NCI-H146 (cell line): ENCODE measurements at places on chromosomes 11 and 22.
A peak's percentile ranks its signal among the peaks of the same experiment; 100 is the strongest.

DNA sequence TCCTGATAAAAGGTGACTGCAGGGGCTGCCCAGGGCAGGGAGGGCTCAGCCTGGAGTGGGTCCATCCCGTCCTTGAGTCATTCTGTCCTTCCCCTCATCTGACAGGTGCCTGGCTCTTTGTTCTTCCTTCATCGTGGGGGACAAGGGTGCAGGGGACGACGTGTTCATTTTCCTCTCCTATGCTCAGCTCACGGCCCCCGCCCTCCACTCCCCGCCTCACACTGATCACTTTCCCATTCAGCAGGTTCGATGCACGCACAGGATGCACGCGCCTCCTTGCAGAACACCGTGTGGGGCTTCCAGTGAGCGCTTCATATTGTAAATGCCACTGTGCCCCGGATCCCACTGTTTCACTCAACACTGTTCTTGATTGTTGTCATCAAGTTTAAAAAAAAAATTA, 32.7 kb upstream of the SHANK2 start:
- DNase-seq, result no peak

DNA sequence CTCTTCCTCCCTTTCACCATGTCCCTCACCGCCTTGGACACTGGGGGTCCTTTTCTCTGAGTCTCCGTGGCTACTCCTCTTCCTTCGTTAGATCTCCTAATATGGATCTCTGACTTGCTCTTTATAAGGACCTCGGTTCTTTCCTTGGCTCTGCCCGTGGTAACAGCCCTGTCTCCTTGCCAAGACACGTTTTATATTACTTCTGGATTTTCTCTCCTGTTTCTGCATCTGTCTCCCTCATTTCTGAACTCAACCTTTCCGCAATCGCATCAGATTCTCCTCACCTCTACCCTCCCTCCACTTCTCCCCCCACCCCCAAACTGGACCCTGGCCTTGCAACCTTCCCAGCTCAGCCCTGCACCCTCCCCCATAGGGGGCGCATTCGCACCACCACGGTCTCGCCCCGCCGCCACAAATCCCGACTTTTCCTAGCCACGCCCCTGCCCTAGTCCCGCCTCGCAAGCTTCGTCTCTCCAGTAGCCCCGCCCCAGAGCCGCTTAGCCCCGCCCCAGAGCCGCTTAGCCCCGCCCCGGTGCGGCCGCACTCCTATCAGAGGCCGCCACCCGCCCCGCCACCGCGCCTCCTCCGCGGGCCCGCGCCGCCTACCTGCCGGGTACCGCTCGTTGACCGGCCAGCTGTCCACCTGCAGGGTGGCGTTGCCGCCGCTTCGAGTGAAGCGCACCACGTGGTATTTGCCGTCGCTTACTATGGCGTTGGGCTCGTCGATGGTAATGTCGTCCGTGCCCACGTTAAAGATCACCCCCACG, 39.0 kb downstream of the SLC22A12 start:
- no peak for DNase-seq

DNA sequence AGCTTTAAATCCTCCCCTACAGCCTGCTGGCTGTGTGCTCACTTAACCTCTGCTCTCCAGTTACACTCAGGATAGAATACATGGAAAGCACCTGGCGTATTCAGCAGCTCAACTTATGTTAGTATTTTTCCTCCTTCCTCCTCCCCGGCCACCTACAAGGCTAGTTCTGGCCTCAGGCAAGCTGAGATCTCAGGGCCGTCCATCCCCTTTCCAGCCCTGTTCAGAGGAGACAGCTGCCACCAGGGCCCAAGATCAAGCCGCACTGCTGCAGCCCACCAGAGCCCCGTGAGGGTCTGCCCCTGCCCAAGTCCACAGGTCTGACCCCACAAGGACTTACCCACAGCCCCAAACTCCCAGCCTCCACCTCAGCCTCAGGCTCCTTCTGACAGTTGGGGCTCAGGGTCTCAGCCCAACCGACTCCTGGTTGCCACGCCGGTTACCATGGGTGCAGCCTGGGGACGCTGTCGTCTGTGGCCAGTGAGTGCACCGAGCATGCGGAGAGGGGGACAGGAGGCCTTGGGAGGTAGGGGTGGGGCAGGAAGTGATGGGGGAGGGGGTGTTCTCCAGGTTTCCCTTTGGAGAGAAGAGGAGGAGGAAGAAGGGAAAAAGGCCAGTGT, at the start of gene C11orf16:
Gene C11orf16 (minus strand): TSS at position 384 of the 617 bp plus-strand sequence. CDS start 639 bp downstream, outside the sequence.
- DNase-seq, result peak; percentile 38

GRCh38 chr11:91299980-91300379, 924.6 kb upstream of the FAT3 start:
- DNase-seq, result no peak

- peak; percentile 59 for DNase-seq
These were observed 2.9 kb upstream of the SGSM1 start for GRCh38 chr22:24803064-24803542.

- no peak for DNase-seq
These were observed 170.2 kb downstream of the ST3GAL4 start for GRCh38 chr11:126525702-126526101.

- DNase-seq, result no peak
These were observed 121.7 kb downstream of the SGSM3 start for GRCh38 chr22:40491990-40492631.
